ENCODE measurements at places on chromosomes 1 and 21.

DNA sequence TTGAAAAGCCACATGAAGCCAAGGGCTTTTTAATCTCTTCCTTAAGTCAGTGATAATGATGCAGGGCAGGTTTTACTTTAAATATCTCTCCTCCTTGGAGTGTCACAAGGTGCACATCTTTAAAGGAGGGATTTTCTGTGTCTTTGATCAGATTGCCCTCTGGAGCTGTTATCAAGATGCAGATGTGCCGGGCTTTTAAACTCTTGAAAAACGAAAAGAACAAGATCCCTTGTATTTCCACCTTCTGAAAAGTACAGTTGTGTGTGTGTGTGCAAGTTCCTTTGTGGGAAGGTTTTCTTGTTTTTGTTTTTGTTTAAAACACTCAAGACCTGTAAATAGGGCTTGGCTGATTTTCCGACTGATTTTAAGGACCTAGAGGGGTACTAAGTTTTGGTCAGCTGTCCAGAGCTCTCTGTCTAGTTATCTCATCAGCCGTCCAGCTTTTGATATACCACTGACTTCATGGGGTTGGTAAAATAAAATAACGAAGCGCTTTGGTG lies 1.6 kb downstream of the MARK1 start:
- no peak for DNase-seq

DNA sequence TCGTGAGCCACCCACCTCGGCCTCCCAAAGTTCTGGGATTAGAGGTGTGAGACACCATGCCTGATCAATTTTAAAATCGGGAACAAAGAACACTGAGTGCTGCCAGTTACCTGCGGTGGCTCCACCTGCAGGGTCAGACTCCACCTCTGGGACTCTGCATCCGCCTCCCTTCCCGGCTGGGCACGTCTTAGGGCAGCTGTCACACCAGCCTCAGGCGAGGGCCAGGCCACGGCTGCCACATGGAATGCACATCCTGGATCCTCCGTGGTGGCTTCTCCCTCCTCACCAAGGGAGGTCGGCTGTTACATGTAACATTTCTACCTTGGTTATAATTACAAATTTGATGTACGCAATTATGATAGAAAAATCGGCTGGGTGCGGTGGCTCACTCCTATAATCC lies 5.9 kb upstream of the MXRA8 start:
- DNase-seq: no peak

DNA sequence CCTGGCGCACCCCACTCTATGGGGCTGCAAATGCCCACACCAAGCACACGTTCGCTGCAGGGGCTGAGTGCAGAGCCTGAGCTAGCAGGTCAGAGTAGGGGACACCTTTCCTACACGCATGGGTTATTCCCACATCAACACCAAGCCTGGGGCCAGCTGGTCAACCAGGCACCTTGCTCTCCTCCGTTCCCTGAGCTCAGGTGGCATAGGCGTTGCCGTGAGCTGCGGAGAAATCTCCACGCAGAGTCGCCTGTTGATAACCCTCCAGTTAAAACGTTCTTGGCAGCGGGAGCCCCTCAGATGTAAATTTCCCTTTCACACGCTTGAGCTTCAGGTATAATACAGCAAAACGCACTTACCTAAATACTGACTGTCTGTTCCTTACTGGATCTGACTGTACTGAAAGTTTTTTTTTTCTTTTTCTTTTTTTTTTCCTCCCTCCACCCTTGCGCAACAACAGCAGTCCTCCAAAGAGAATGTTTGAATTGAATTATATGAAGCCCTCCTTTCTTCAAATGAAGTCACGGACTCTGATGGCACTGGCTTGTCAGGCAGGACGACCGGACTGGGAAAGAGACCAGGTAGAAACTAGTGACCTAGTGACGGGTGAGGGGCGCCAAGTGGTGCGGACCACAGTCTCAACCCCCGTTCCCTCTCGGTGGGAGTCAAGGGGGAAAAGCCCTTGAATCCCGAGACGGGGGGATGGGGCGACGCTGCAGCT lies 2.1 kb downstream of the BRINP3 start:
- no peak for DNase-seq

GRCh38 chr1:184823080-184823479 lies 68.4 kb upstream of the EDEM3 start:
- no peak for DNase-seq

- no peak for DNase-seq
Observed at GRCh38 chr1:3474421-3474820, 20.0 kb downstream of the ARHGEF16 start.

GRCh38 chr1:239810061-239810481 lies 281.6 kb upstream of the FMN2 start:
- no peak for DNase-seq

All from GM12864 (cell line).